IMR-90 (cell line): ENCODE measurements at places on chromosomes 7 and 10. TPM values are rescaled to one million over a fixed set of nuclear protein-coding genes. Genes with fewer than 3 reads are reported as not detected.

GRCh38 chr10:69044546-69044945 lies 43.4 kb upstream of the SRGN start:
- H3K4me3 ChIP-seq: no peak overlapping the region
- H3K27ac ChIP-seq: no peak overlapping the region
- H3K36me3 ChIP-seq: no peaks in the 10 kb centered on the region
- H3K27me3 ChIP-seq: no peaks in the 10 kb centered on the region
- peaks cover 11% of the 10 kb centered on the region for H3K4me1 ChIP-seq

DNA sequence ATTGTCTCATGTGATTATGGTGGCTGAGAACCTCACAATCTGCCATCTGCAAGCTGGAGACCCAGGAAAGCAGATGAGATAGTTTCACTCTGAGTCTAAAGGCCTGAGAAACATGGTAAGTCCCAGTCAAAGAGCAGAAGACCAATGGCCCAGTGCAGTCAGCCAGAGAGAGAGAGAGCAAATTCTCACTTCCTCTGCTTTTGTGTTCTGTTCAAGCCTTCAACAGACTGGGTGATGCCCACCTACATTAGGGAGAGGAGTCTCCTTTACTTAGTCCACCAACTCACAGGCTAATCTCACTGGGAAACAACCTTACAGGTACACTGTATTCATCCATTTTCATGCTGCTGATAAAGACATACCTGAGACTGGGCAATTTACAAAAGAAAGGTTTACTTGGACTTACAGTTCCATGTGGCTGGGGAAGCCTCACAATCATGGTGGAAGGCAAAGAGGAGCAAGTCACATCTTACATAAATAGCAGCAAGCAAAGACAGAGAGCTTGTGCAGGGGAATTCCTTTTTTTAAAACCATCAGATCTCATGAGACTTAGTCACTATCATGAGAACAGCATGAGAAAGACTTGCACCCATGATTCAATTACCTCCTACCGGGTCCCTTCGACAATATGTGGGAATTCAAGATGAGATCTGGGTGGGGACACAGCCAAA lies 4.7 kb upstream of the FRMPD2 start:
- H3K36me3 ChIP-seq: no peaks in the 10 kb centered on the region
- no peak overlapping the region for H3K27ac ChIP-seq
- DNase-seq: no peak
- no peaks in the 10 kb centered on the region for H3K4me1 ChIP-seq

- DNase-seq: no peak
- H3K36me3 ChIP-seq: no peaks in the 10 kb centered on the region
- H3K27ac ChIP-seq: no peak overlapping the region
- H3K27me3 ChIP-seq: no peaks in the 10 kb centered on the region
- H3K4me1 ChIP-seq: peaks cover 6% of the 10 kb centered on the region
These were observed 214.9 kb downstream of the CREB5 start for GRCh38 chr7:28627263-28627653.

DNA sequence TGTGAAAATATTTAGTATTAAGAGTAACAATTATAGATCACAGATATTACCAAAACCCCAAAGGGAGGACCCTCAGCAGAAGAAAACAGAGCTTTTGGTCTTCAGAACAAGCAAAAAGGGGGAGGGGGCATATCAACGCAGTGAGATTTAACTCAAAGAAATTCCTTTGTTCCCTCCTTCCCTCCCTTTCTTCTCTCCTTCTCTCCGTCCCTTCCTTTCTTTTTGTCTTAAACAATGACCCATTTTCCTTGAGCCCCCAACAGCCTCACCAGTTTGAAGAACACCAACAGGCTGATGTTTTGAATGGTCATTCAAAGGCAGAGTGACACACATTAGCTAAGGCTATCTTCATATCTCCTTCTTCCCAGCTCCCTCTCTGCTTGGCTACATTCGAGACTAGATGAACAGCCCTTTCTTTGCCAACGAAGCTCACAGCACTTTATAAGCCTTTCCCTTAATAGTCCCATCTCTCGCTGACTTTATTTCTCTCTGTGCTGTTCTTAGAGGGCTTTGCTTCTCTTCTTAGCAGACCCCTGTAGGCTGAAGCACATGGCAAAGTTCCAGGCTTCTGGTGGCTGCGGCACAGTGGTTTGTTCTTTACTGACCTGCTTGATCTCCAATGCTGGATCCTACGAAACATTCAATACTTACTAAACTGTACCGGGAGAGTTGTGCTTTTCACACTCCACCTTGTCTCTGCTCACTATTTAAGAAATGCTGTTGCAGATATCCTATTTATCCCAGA lies 75.6 kb upstream of the KCNIP2 start:
- no peak overlapping the region for H3K27ac ChIP-seq
- H3K4me3 ChIP-seq: no peak overlapping the region
- DNase-seq: no peak
- H3K36me3 ChIP-seq: peaks cover 2% of the 10 kb centered on the region; the same call in 1 of the 2 replicates
- H3K27me3 ChIP-seq: no peaks in the 10 kb centered on the region

DNA sequence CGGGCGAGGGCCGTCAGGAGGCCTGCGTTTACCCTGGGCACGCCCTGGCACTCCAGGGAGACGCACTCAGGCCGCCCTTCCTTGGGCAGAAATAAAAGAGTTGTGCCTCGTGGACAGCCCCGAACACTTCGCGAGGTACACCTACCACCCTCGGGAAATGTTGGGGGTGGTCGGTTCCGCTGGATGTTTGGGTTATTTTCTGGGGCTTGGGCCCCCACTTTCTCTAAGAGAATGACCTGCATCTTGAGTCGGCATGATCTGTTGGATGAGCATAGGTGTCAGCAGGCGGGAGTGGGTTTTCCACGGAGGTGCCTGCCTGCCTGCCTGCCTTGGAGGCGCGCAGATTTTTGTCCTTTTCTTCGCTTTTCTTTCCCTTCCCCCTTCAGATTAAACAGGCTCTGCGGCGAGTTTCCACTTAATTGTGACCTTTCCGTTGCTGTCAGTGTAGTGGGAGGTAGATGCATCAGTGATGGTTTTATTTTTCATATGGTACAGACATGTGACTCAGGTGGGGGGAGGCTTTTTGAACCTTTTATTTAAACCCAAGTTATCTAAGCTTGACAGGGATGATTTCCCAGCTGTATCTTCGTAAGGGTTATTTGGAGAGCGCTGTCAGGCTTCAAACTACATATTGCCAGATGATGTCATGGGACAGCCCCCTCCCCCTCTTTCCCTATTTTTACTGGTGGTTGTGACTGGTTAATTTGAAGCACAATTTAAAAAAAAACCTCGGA lies 661 bp downstream of the HECTD2 start:
- no peaks in the 10 kb centered on the region for H3K36me3 ChIP-seq
- peak overlapping the region; percentile 83 for H3K4me3 ChIP-seq
- H3K27ac ChIP-seq: peak overlapping the region; percentile 88
- no peaks in the 10 kb centered on the region for H3K4me1 ChIP-seq
- no peaks in the 10 kb centered on the region for H3K27me3 ChIP-seq

GRCh38 chr7:99137411-99138180 lies 6.3 kb downstream of the SMURF1 start:
- no peaks in the 10 kb centered on the region for H3K36me3 ChIP-seq
- H3K4me3 ChIP-seq: peak overlapping the region; percentile 20; the same call in 1 of the 2 replicates
- peak; percentile 90 for DNase-seq
- peaks cover 19% of the 10 kb centered on the region for H3K4me1 ChIP-seq
- H3K27ac ChIP-seq: peak overlapping the region; percentile 84
- H3K27me3 ChIP-seq: no peaks in the 10 kb centered on the region

The SIRT1 gene
- 12.9 and 20.6 TPM in 2 replicates for total RNA-seq
